ENCODE measurements at places on chromosomes 1 and 21.

DNA sequence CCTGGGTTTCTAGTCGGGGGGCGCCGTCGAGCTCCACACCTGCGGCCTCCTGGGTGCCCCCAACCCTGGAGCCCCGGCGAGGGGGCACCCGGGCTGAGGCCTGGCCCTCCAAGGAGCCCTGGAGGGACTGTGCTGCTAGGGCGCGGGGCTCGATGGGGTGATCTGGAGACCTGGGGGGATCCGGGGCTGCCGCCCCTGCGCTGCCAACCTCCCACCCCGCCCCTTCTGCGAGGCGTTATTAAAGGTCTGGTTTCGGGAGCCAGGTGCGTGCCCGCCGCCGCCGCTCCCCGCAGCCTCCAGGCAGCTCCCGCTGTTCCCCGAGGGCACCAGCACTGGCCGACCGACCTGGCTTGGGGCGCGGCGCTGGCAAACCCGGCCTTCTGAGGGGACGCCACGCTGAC, 746 bp upstream of the POFUT2 start:
- no peak for DNase-seq

- no peak for DNase-seq
Observed at GRCh38 chr1:29485096-29485925, 249.0 kb downstream of the PTPRU start.

GRCh38 chr1:189681252-189681919, 796.3 kb downstream of the BRINP3 start:
- DNase-seq: no peak

DNA sequence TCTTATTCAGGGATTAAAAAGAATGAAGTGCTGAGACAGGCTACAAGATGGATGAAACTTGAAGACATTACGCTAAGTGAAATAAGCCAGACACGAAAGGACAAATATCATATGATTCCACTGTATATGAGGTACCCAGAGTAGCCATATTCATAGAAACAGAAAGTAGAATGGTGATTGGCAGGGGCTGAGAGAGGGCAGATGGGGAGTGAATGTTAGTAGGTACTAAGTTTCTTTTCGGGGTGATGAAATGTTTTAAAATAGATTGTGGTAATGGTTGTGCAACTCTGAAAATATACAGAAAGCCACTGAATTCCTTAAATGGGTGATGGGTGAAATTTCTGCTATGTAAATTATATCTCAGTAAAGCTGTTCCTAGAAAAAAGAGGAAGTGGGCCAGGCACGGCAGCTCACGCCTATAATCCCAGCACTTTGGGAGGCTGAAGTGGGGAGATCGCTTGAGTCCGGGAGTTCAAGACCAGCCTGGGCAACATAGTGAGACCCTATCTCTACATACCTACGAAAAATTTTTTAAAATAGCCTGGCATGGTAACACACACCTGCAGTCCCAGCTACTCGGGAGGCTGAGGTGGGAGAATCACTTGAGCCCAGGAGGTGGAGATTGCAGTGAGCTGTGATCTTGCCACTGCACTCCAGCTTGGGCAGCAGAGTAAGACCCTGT, 15.9 kb downstream of the SLC27A3 start:
- DNase-seq: no peak

DNA sequence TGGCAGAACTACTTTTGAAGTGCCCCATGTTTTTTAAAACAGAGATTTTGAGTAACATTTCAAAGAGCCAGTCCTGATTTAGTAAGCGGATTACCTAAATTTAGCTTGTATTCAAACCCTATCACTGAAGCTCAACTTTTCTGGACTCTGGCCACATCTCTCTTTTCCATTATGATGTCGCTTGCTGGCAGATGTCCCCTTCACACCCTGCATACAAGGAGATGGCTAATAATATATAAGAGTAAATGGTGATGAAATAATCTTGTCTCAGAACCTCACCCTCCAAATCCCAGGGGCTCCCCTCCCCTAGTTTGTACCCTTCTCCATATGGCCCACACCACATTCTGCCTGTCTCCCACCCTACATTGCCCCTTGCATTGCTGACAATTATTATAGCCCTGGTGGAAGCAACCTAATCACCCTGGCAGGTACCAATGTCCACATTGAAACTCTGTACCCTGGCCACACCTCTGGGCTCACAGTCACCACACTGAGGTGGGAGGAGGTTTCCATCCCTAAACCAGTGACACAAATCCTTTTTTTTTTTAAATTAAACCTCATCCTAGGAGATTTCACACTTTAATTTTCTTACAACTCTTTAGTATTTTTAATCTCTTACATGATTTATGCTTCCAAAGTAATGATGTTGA, 106.0 kb upstream of the SYT6 start:
- no peak for DNase-seq

DNA sequence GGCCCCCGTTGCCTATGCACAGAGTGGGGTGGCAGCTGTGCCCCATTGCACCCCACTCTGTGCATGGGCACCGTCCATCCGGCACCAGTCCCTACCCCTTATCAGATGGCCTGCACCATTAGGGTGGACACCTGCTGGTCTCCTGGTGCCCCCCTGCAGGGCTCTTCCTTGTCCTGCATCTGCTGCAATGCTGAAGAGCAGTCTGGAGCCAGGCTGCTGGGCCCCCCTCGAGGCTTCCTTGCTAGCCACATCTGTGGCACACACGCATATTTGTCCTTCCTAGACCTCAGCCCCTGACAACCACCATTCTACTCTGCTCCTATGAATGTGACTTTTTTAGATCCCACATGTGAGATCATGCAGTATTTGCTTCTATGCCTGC, 56.4 kb downstream of the COL18A1 start:
- DNase-seq: no peak

DNA sequence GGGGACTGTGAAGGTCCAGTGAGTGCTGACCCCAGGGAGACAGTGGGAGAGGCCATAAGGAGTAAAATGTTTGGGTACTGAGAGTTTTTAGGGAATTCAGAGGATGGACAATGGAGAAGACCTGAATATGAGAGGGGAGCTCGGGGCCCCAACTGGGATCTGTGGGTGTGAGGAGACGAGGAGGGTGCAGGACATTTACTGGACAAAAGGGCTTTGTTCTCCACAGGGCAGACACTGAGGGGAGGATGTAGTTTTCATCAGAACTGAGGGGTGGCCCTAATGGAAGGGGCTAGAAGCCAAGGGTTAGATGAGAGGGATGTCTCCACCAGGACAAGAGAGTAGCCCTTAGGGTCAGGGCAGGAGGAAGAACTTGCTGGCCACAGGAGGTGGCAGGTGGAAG, 30.0 kb downstream of the TMCC2 start:
- no peak for DNase-seq

- DNase-seq: no peak
Observed at GRCh38 chr1:223429313-223429731, 36.1 kb downstream of the CCDC185 start.

- DNase-seq: no peak
Observed at GRCh38 chr1:96130432-96130831, 591.2 kb upstream of the PTBP2 start.

GRCh38 chr1:115606305-115606704, 35.5 kb upstream of the VANGL1 start:
- no peak for DNase-seq

DNA sequence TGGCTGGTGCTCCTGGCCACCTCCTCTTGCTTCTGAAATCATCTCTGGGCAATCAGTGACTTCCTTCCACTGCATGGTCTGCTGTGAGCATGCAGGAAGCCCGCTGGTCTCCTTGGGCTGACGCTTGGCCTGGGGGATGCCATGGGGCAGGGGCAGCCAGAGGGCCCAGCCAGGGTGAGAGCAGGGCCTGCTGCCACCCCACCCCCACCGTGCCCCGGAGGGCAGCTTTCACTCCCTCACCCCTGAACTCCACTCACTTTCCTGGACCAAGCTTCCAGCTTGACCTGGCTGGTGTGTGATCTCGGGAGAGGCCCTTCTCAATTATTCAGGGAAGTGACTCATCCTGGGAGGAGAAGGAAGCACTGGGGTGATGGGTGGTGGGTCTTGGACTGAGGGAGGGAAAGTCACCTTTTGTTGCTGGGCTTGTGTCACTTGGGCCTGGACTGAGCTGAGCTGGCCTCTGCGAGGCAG, 270.2 kb upstream of the CSF3R start:
- no peak for DNase-seq

- DNase-seq: no peak
Observed at GRCh38 chr1:196415978-196416377, 192.3 kb downstream of the KCNT2 start.

DNA sequence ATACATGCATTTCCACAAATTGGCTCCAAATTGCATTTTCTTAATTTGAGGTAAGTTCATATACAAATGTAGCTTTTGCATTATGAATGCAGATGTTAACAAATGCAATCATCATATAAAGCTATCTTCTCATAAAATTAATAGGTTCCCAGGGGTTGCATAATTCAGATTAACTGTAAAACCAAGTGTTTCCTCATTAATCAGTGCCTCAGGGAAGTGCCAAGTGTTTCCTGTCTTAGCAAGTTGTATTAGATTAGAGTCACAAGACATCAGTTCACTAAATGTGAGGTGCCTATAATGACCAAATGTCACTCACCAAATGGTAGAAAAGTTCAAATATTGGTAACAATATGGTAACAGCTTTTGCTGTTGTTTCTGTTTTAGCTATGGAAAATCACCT, 140.8 kb downstream of the PTGER3 start:
- no peak for DNase-seq

GRCh38 chr1:116920211-116920610, 10.5 kb downstream of the PTGFRN start:
- DNase-seq: no peak

All from stimulated activated CD4-positive, alpha-beta T cell treated with anti-CD3 and anti-CD28 coated beads, Interleukin-15, amount 100 ng/mL, for 48 hours (primary cell).